Stimulated activated CD4-positive, alpha-beta T cell treated with anti-CD3 and anti-CD28 coated beads, Interleukin-12 subunit alpha, Interleukin-12 subunit beta, amount 100 ng/mL, for 24 hours (primary cell): ENCODE measurements at places on chromosomes 16 and 17.

GRCh38 chr17:64554028-64554637, 47.4 kb downstream of the CEP95 start:
- DNase-seq = no peak

DNA sequence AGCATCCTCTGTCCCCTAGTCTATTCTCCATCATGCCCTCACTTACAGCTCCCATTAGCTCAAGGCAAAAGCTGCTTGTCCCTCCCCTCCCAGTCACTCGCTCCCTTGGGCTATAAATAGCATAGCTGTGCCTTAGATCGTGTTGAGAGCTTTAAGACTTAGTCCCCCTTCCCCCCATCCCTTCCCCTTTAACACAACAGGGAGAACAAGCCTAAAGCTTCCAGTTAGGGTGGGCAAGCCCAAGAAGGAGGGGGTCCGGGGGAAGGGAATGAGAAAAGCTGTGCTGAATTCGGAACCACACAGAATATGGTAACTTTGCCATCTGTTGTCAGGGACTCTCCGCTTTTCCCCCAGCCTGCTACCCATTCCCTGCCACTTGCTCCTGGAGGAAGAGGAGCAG, 4.9 kb upstream of the HIGD1B start:
- no peak for DNase-seq

DNA sequence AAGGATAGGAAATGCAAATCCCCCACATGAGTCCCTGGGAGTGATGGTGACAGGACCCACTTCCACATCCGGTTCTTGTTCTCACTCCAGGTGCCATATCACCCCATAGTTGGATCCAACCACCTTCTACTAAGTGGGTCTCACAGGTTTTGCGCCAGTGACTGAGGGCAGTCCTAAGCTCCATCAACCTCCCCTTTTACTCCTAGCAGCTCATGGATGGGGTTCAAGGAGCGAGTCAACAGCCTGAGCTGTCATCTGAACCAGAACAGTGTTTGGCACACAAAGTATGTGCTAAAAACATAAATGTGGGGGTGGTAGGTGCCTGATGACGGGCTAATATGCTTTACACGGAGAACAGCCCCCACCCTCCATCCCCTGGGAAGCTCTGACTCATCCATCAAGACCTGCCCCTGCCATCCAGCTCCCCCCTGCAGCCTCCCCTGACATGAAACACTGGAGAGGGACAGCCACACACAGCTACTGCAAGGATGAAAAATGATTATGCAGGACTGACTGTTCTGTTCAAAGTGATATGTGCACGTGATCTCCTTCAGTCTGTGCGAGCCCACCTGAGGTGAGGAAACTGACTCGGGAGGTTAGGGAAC, 143.2 kb upstream of the CDH5 start:
- no peak for DNase-seq

- no peak for DNase-seq
Observed at GRCh38 chr17:81003711-81004475, 12.3 kb downstream of the CHMP6 start.

DNA sequence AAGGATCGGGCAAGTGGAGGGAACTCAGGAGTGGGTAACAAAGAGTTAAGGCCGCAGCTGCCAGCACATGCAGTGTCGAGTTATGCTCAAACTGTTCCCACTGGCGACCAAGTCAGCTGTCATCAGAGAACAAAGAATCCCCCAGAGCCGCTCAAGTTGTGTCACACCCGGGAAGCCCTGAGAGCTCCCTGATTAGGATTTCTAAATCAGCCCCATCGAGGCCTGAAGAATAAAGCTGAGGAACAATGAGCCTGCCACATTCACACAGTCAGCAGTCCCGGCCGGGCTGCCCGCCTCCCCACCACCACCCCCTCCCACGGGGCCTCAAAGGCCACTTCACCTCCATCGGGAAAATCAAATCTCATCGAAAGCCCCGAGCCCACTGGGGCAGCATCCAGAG, 84.5 kb downstream of the SOX9 start:
- DNase-seq = no peak

- no peak for DNase-seq
Observed at GRCh38 chr16:80503107-80503506, 37.7 kb upstream of the DYNLRB2 start.

DNA sequence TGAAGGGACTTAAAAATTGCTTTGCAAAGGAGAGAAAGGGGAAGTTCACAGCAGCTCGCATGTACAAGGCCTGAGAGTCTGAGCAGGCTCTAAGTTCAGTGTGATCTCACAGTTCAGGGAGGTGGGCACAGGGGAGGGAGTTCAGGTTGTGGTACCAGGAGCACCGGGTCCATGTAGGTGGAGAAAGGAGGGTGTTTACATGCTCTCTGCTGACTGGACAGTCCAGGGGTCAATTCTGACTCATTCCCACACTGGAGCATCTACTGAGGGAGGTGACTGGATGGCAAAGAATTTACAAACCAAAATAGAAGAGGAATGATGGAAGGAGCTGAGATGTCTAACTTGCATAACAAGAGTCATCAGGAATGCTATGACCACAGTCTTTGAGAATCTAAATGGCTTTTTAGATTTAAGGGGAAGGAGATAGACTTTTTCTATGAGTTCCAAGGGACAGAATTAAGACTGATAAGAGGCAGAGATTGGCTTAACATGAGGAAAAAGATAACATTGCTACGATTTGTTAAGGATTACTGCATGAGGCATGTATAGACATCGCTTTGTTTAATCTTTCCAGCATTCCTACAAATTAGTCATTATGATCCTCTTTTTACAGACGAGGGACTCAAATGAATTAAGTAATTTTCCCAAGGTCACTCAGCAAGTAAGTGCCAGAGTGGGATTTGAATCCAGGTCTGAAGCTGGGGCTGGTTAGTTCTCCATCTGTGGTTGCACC, 29.9 kb downstream of the MIS12 start:
- DNase-seq = no peak

DNA sequence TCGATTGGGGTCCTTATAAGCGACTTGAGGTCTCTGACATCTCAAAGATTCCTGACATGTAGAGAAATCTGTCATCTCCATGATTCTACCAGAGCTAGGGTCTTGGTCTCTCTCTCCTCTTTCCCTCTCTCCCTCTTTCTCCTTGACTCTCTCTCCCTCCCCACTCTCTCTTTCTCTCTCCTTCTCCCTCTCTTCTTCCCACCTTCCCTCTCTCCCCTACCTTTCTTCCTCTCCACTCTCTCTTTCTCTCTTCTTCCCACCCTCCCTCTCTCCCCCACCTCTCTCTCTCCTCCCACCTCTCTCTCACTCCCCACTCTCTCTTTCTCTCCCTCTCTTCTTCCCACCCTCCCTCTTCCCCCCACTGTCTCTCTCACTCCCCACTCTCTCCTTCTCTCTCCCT, 32.6 kb downstream of the B4GALNT2 start:
- DNase-seq = no peak

GRCh38 chr16:1989209-1990100, at the start of gene SYNGR3:
Gene SYNGR3 (plus strand): TSS chr16:1989970. CDS start chr16:1990103, 133 bp downstream.
- no peak for DNase-seq

- DNase-seq = no peak
Observed at GRCh38 chr16:88194397-88195268, 188.1 kb upstream of the ZNF469 start.

DNA sequence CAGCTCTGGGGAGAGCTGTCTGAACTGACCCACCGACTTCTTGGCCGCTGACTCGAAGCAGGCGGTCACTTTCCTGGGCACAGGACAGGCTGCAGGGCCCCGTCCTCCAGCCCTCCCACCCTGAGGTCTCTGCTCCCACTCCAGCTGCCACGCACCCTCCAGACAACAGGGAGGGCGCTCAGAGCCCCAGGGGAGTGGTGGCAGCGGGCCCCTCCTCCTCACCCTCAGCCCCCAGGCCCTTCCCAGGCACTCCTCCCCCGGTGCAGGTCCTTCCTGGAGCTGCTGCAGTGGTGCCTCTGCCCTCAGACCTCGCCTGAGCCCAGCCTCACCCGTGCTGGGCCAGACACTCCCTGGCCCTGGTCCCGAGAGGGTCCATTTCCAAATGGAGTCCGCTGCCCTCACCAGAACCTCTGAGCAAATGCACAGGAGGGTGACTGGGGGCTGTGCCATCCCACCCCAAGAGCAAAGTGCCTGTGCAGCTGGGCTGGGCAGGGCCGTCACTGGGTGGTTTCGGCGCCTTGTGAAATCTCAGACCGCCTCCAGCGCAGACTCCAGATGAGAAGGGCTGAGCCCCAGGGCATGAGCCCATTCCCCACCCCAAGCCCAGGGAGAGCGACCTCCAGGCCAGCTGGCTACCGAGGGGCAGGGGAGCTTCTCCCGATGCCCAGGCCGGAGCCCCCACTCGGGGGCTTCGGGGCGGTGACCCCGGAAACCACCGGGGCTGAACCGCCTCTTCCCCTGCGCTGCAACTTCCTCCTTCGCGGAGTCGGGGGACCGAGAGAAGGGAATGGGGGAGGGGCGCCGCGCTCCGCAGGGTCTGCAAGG, 717 bp downstream of the CYBA start:
- DNase-seq = no peak

- peak; percentile 61 for DNase-seq
Observed at GRCh38 chr17:49996495-49997300, 1.7 kb upstream of the DLX3 start.

DNA sequence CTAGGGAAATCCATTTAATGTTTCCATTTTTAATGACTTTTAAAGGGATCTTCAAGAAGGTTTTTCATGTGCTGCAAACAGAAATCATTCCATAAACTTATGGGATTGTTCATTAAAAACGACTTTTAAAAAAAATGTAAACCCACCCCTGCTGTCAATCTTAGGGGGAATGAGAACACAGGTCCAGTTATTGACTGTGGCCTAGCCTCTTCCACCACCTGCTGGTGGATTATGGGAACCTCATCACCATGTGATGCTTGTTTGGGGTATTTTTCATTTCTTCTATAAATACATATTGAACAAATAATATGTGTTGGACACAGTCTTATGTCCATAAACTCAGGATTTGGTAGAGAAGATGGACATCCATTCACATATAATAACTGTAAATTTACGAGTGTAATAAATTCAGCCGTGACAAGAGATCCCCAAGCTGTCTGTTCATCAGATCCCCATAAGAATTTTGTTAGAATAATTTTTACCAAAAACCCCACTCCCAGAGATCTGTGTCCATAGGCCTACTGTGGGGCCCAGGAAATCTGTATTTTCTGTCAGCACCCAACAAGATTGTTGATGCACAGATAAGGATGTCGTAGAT, 42.0 kb upstream of the TMC5 start:
- DNase-seq = peak; percentile 15

DNA sequence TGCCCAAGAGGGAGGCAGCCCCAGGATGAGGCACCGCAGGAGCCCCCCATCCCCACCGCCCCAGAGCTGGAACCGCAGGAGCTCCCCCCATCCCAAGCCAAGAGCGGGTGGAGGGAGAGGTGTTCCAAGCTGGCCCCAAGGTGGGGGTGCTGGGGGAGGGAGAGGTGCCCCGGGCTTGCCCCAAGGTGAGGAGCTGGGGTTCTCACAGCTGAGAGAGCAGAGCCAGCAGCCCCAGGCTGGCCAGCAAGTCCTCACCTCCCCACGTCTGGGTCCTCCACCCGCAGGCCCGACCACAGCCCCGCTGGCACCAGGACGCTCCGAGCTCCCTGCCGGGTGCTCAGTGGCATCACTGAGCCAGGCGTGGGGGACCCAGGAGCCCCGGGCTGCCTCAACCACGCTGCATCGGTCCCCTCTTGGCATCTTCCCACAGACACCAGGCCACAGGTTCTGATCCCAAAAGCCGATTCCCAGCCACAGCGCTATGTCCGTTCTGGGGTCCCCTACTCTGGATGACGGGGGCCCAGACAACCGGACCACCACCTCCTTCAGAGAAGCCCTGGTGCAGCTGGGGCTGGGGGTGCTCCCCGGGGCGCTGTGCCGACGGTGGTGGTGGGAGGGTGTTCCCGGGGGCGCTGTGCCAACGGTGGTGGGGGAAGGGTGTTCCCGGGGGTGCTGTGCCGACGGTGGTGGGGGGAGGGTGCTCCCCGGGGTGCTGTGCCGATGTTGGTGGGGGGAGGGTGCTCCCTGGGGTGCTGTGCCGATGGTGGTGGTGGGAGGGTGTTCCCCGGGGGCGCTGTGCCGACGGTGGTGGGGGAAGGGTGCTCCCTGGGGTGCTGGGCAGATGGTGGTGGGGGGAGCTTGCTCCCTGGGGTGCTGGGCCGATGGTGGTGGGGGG, 15.4 kb upstream of the WDR45B start:
- no peak for DNase-seq

GRCh38 chr16:22007509-22008214, at the start of gene MOSMO:
Gene MOSMO (plus strand): TSS chr16:22008111. CDS start chr16:22008302, 191 bp downstream.
- DNase-seq = peak; percentile 60

DNA sequence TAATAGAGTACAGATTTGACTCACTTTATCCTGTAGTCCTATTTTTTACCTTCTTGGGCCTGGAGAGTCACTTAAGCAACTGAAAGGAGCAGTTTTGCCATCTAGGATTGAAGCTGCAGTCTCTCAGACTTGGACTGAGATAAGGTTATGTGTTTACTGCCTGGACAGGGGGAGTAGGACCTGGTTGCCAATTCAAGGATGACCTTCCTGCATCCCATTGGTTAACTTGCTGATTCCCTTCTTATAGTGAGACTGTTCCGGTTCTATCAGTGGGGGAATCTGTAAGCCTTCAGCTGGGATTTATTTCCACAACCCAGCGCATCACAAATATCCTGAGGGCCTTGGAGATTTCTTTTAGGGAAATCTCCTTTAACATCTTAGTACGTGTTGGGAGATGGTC, 2.9 kb downstream of the UBN1 start:
- no peak for DNase-seq

GRCh38 chr16:85316321-85316919, 204.1 kb upstream of the CIBAR2 start:
- DNase-seq = peak; percentile 49

DNA sequence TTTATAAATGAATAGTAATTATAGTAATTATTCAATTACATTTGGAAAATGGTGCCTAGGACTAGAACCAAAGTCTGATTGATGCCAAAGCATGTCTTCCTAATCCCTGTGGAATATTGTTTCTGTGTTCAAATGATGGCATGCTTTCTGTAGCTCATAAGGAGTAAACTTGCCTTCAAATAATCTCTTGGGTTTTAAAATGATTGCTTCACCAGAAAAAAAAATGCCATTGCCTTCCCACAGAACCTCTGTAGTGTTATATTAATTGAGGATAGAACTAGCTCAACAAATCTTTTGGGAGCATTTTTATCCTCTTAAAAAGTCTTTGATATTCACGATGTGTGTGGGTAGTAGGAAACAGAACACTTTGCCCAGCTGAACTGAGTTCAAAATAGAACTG, 7.7 kb upstream of the TMEM100 start:
- DNase-seq = no peak

GRCh38 chr17:57302690-57303465, 46.6 kb downstream of the MSI2 start:
- DNase-seq = no peak

- DNase-seq = no peak
Observed at GRCh38 chr17:65154770-65155589, 17.8 kb downstream of the RGS9 start.
